ENCODE measurements at places on chromosomes 6 and 20.

- no peak for DNase-seq
Observed at GRCh38 chr20:33022289-33022688, 9.2 kb upstream of the BPIFB6 start.

- no peak for DNase-seq
Observed at GRCh38 chr6:128311944-128312570, 208.3 kb downstream of the PTPRK start.

DNA sequence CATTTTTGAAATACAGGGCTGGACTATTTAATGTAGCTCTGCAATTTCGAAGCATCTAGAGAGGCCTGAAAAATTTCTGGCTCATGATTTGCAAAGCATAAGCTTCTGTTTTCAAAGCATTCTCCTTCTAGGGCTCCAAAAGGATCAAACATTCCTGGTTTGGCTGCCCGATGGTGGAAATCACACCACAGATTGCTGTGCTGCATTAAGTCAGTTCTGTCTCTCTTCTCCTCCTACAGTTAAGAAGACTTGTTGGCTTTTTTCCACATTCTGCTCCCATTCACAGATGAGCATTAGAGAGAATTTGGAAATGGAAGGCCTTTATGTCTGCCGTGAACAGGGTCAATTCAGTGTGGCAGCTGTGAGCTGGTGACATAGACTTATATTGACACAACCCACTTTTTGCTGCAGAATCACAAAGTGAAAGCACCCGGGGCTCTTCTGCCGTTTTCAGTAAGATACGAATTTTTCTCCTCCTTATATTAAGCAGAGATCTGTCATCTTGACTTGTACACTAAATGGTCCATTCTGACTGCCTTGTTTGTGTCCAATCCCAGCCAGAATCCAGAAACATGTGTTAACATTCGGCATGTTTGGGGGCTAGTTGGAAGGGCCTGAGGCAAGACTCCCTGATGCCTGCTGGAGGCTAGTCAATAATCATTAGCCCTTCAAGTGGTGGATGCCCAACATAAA, 330.8 kb upstream of the DEFB112 start:
- no peak for DNase-seq

GRCh38 chr20:51174536-51174935, 151.6 kb upstream of the KCNG1 start:
- no peak for DNase-seq

GRCh38 chr6:136503303-136504029, 46.8 kb downstream of the MAP7 start:
- peak; percentile 19 for DNase-seq

DNA sequence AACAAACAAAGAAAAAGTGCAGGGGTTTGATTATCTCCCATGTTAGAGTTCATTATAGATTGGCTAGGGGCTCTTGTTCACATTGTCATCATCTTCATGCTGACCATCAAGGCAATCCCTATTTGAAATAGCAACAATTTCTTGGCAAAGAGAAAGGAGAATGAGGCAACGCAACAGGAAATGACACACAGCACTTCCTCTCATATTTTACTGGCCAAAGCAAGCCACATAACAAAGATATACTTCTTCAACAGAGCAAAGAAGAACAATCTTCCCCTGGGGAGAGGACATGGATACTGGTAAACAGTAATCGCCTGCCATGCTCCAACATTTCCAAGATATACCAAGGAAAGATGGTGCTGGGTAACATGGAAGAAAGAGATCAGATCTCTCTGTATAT, 29.8 kb downstream of the EPM2A start:
- no peak for DNase-seq

GRCh38 chr6:131510591-131510990, 62.4 kb upstream of the ARG1 start:
- no peak for DNase-seq

- DNase-seq, result no peak
Observed at GRCh38 chr6:27604986-27605385, 132.1 kb upstream of the ZNF184 start.

- no peak for DNase-seq
Observed at GRCh38 chr6:91538622-91539021, 951.8 kb upstream of the MAP3K7 start.

GRCh38 chr6:146154197-146154596, 125.3 kb downstream of the GRM1 start:
- no peak for DNase-seq

- no peak for DNase-seq
Observed at GRCh38 chr6:34516391-34517324, 39.5 kb downstream of the SPDEF start.

GRCh38 chr6:3798055-3798919, 46.8 kb upstream of the PXDC1 start:
- DNase-seq, result no peak

DNA sequence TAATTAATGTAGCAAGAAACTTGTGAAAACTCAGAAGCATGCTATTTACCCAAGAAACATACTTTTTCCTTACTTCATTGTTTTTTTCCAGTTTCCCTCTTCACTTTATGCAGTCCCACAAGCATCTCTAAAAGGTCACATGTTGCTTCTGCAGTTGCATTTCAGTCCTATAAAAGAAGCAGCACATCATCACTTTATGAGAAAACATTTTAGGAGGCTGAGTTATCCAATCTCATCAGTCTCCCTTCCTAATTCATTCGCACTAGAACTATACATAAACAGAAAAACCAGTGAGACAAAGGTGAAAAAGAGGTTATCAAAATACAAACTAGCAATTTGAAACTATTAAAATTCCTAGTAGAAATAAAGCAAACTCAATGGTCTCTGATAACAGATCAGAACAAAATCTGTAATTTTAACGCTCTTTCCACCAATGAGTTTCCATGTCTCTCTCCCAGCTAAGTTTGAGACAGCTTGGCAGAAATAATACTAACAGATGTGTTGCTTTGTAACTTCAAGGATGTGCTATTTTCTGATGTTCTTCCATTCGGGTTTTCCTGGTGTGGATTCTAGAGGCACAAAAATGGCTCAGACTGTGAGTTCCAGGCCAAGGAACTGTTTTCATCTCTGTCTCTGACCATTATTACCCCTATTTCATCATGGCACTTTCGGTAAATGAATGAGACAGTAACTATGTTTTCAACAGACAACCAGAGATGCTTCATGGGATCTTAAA, 48.4 kb downstream of the ZHX3 start:
- no peak for DNase-seq

GRCh38 chr6:157225575-157225995, 97.7 kb downstream of the TMEM242 start:
- no peak for DNase-seq

DNA sequence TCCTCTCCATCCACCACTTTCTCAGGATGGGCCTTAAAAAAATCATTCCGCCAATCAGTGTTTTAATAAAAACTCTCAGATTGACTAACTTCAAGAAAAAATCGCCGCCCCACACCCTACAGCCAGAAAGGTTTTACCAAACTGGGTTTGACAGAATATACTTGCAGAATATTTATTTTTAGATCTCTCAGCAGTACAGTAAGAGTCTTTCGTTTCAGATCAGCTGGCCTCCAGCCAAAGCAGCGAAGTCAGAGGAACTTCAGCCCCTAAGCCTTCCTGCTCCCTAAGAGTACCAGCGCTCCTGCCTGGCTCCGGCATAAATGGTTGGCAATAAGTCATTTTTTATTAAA, 24.7 kb downstream of the TBC1D7 start:
- DNase-seq, result no peak

- DNase-seq, result no peak
Observed at GRCh38 chr6:49205526-49205925, 257.5 kb downstream of the MMUT start.

DNA sequence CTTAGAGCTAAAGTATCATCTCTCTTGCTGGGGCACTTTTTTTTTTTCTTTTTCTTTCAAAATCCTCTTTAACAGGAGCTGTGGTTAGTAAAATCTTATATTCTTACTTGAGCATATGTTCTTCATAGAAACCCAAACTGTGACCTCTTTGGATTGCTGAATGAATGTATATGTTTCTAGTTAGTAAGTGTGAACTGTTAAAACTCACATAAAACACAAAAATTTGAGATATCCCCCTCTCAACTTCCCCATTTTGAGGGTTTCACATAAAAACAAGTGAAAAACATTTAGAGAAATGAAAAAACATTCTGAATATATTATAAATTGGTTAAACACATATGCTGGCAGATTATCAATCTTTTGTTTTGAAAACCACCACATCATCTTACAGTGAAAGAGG, 78.1 kb downstream of the INSM1 start:
- no peak for DNase-seq

DNA sequence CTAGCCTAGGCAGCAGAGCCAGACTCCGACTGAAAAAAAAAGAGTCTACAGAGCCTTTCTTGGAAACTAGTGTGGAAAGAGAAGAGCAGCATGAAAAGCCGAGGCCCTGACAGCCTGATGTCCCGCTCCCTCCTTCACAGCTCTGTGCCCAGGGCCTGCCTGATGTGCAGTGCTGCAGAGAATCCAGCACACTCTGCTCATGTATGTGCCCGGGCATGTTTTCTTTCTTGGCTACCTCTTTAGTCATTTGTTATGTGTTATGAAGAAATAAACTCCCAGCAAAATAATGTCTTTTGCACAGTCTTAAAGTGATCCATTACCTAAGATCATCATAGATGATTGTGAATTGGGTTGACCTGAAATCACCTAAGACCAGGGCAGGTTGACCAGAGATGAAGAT, 78.1 kb upstream of the EZR start:
- DNase-seq, result no peak

DNA sequence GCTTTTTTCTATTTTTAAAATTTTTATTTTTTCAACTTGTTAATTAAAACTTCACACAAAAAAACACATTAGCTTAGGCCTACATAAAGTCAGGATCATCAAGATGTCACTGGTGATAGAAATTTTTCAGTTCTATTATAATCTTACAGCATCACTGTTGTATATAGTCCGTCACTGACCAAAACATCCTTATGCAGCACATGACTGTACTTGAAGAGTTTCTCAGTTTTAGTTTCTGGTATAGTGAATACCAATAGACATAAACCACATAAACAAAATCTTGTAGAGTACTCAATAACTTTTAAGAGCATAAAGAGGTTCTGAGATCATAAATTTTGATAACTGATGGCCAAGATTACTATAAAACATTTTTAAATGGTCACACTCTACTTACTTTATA, 71.8 kb downstream of the ASCC3 start:
- no peak for DNase-seq

DNA sequence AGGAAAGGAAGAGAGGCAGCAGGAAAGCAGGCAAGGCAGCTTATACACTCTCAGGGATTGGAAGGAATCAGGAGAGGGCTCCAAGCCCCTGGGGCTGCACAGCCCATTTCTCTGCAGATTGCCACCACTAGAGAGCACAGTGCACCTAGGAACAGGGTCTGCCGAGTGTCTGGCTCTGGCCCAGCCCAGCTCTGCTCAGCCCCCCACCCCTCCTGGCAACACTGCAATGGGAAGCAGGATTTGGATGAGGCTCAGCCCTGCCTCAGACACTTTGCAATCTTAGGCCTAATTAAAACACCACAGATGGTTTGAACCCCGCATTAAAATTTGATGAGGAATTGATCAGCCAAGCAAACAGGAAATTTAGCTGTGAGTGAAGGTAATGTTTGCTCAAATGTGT, 252.7 kb downstream of the DHX35 start:
- DNase-seq, result peak; percentile 59

- DNase-seq, result no peak
Observed at GRCh38 chr20:59217794-59218280, 54.2 kb downstream of the ZNF831 start.

DNA sequence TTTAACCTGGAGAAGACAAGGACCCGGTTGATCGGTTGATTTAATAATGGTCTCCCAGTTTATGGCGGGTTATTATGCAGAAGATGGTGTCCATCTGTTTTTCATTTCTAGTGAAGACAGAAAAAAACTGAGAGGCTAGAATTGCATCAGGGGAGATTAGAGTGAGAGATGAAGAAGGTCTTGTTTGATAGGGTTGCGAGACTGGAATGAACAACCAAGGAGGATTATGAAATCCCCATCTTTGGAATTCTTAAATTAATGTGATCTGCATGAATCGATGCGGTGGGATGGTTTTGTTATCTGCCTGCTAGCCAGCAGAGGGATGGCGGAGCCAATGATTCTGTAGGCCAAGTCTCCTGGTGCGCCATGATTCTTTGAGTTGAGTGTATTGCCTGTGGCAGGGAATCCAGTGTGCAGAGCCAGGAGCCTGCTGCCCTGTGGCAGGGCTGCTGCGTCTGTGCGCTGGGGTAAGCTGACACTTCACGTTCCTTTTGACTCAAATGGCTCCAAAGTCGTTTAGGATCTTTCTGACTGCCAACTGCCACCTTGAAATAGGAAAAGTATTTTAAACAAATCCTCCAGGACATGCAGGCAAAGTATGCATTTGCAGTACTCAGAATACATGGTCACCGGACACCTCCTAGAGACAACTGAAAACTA, 200.1 kb downstream of the CLIC5 start:
- DNase-seq, result no peak

DNA sequence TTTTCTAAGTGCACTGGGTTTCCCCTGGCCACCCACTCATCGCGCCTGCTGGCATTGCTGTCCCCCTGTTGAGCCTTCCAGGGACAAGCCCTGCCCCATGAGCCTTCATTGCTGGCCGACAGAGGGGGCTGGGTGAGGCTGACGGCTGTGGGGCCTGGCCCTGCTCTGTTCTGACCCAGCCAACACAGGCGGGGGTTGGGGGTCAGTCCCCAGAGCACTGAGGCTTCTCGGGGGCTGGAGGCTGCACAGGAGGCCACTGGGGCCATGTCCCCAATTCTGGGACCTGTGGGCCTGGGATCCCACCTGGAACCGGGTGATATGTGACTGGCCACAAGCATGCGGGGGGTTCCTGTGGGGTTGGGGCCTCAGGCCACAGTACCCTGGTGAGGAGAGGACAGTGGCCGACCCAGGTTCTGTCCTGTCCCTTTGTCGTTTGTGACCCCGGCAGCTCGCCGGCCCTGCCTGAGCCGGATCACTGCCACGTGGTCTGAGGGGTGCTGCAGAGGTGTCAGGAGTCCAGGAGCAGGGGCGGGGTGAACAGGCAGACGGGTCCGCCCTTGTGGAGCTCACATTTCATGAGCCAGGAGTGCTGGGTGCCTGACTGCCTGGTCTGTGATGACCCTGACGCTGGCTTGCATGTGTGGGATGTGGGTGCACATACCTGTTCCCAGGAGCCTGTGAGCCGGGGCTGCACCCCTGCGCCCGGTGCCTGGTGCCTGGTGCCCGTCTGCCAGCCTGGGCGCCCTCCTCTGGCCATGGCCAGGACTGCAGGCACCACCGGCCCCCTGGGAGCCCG, 2.1 kb upstream of the COL20A1 start:
- DNase-seq, result peak; percentile 77

- peak; percentile 84 for DNase-seq
Observed at GRCh38 chr6:89371849-89372505, 19.5 kb upstream of the UBE2J1 start.

- no peak for DNase-seq
Observed at GRCh38 chr6:44867571-44868334, 460.4 kb upstream of the RUNX2 start.

- DNase-seq, result no peak
Observed at GRCh38 chr6:162546905-162547304, 180.7 kb downstream of the PRKN start.

DNA sequence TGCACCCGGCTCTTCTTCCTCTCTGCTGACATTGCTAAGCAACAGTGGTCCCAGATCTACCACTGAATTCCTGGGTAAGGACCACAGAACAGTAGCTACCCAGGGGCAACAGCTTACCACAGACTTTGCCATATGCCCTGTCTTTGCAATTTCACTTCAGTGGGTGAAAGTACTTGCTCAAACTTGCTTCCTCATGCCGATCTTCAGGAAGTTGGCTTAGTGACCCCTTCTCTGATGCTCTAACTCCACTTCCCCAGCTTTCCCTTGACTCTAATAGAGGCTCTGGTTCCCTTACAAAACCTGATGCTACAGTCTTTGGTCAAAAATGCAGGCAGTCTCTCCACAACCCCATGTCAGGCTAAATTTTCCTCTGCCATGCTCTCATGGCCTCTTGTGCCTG, 3.3 kb upstream of the TAAR5 start:
- DNase-seq, result no peak

- DNase-seq, result no peak
Observed at GRCh38 chr6:26388014-26388413, 5.1 kb downstream of the BTN2A2 start.

Measured in glutamatergic neuron (in vitro differentiated cells).